ENCODE measurements at places on chromosomes 3 and 15. TPM values are rescaled to one million over a fixed set of nuclear protein-coding genes. Genes with fewer than 3 reads are reported as not detected.

GRCh38 chr15:99431661-99432091 lies 134.1 kb upstream of the MEF2A start:
- DNase-seq, result no peak

- DNase-seq, result no peak
Measured at GRCh38 chr3:7447197-7447769, 586.4 kb downstream of the GRM7 start.

GRCh38 chr15:36612063-36612788 lies 32.8 kb downstream of the CDIN1 start:
- no peak for DNase-seq

DNA sequence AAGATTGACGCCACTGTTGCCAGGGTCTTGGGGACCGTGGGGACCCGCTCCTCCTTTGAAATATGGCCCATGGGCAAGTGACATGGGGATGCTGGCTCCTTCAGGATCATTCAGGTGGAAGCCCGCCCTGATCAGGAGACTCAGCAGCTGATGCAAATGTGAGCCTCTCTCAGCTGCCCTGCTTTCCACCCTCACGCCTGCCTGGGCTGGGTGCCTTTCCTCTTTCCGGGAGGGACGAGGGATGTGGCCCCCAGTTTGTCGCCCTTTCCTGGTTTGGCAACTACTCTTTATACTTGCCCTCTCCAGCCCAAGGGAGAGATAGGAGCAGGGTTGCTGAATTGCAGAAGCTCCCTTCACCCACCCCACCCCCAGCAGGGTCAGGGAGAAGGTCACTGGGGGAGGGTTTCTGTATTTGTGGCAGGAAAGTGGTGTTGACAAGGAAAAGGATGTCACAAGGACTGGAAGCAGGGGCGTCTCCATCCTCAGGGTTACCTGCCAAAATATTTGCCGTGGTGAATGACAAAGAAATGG lies 21.8 kb downstream of the DNASE1L3 start:
- DNase-seq, result no peak

DNA sequence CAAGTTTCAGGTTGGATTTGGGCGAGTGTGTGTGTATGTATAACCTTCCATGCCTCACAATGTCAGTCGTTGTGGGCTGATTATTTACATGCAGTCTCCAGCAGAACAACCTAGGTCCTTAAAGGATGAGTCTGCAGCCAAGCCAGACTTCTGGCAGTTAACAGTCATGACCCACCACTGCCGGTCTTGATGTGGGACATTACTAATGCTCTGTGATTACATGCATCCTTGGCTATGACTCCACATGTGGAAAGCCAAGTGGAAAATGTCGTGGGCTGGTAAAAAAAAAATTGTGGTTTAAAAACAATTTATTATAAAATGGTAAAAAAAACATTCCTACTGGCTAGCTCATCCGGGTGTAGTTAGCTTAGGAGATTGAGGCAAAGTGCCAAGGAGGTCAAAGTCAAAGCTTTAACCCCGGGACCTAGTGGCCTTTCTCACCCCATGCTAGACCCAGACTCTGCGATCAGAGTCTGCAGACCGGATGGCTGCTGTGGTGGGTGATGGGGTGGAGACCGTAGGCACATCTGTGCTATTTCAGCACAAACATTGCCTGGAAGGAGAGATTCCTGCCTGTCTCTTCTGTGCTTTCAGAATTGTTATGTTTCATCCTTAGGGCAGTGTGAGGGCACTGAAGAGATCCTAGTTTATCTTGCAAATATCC lies 6.8 kb downstream of the RARRES1 start:
- peak; percentile 27 for DNase-seq

GRCh38 chr3:115513416-115513800 lies 109.9 kb upstream of the GAP43 start:
- no peak for DNase-seq

DNA sequence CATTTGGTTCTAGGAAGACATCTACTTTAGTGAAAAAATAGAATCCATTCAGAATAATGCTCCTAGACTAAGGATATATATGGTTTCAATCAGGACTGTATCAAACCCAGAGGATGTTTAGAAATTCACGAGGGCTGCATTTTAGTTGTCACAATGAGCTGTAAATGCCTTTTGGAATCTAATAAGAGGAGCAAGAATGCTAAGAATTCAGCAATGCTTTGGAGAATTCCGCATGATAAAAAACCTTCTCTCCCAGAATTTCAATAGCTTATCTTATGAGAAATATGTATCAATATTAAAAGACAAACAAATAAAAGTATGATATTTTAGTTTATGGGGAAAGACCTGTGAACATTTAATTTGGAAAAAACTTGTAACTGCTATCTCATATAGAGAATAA lies 885.1 kb downstream of the ZPLD1 start:
- no peak for DNase-seq

DNA sequence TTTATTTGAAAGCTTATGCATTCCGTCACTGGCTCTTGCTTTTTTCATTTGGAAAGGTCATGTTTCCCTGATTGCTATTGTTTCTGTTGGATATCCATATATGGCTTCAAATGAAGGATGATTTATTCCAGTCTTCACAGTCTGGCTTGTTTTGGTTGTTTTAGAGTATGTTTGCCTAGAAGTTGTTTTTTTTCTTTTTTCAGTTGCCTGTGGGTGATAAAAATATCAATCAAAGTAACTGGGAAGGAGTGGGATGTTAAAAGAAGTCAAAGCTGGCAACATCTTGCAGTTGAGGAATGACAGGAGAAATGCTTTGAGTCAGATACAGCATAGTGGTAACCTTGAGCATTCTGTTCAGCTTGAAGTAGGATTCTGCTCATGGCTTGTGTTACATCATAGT lies 610.5 kb downstream of the PLOD2 start:
- no peak for DNase-seq

GRCh38 chr15:73249499-73249898 lies 119.3 kb downstream of the HCN4 start:
- DNase-seq, result no peak

DNA sequence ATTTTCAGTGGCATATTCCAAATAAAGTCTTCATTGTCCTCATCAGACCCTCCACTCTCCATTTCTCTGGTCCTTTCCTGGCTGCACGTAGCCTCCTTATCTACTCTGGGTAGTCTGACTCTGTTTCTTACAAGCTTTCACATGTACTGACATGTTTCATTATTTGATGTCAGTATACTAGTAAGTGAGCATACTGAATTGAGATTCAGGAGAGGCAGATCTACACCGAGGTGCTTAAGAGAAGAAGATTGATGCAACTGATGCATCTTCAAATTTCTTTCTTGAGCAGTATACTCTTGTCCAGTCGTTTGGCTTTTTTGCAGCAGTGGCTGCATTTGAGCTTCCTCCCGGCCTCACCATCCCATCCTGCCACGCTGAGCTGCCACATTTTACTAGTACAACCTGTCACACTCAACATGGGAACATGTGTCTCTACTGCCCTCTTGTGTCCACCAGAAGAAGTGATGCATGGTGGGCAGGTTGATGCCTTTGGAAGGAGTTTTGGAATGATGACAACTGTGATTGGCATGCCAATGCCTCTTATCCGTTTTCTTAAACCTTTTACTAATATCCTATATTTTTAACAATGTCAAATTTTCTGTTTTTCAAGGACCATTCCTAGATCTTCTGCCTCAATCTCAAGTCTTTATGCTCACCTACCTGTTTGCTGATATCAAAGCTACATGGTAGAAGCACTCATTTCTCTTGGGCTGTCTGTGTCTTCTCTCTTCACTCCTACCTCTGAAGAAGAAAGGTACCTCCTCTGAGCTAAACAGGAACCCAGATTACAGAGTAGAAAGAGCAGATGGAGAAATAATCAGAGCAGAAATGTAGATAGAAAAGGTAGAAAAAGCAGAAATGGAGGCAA lies 38.7 kb downstream of the GUCA1C start:
- DNase-seq, result peak; percentile 87

DNA sequence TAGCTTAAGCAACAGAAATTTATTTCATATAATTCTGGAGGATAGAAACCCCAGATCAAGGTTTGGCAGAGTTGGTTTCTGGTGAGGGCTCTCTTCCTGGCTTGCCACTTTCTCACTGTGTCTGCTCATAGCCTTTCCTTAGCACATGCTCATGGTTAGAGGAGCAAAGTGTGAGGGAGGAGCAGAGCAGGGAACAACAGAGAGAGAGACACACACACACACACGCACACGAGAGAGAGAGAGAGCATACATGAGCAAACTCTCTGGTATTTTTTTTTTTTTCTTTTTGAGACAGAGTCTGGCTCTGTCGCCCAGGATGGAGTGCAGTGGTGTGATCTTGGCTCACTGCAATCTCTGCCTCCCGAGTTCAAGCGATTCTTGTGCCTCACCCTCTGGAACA lies 36.8 kb upstream of the ZDHHC23 start:
- no peak for DNase-seq

GRCh38 chr15:58437531-58438105 lies 5.8 kb downstream of the LIPC start:
- DNase-seq, result no peak

DNA sequence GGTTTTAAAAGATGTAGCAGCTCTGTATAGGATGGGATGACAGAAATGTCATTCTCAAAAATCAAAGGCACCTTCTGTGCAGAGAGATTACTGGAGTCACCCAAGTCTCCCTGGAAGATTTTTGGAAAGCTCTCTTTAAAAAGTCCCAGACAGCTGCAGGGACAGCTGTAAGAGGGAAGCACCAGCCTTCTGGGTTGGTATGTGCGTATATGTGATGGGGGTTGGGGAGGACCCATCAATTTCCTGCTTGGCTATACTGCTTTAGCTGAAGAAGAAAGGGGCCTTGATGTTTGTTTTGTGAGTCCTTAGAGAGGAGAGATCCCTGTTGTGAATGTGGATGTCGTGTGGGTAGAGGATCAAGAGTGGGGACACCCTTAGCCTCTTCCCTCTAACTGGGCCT lies 5.4 kb upstream of the SEC11A start:
- DNase-seq, result no peak

DNA sequence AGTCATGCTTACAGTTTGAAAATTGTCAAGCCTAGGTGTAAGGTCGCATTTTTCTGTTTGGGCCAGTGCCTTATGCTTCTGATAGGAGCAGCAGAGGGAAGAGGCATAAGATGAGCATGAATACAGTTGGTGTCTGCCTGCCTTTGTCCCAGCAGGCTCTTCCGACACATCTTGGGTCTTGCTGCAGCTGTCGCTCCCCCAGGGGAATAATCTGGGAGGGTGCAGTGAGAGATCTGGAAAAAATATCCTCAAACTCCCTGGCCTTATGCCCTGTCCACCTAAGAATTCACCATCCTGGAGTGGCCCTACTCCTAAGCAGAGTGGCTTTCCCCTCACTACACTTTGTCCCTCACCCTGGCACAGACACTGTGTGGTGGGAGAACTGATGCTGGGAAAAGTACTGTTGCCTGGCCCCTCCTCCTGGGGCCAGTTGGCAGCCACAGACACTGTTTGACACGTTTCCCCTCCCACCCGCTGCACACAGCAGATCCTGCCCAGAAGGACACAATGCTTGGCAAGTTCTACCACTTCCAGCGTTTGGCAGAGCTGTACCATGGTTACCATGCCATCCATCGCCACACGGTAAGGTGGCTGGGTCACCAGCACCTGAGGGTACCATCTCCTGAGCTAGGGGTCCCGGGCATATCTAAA lies 21.1 kb upstream of the RHO start:
- DNase-seq, result no peak

CCDC39 gene
- total RNA-seq, result 0.32 TPM

RTF1 gene
- 48.6 TPM for total RNA-seq

ADAMTS17 gene
- 2.7 TPM for total RNA-seq

EPHA3 gene
- 0.27 TPM for total RNA-seq

CHL1 gene
- total RNA-seq, result 2.2 TPM

RTP4 gene
- not detected for total RNA-seq
